NCI-H524 treated with DMSO at 0.1 percent for 48 hours (cell line): ENCODE measurements at places on chromosomes 5 and 9.
A peak's percentile ranks its signal among the peaks of the same experiment; 100 is the strongest.

- DNase-seq, result no peak
Measured at GRCh38 chr9:18002718-18003438, 424.0 kb downstream of the SH3GL2 start.

DNA sequence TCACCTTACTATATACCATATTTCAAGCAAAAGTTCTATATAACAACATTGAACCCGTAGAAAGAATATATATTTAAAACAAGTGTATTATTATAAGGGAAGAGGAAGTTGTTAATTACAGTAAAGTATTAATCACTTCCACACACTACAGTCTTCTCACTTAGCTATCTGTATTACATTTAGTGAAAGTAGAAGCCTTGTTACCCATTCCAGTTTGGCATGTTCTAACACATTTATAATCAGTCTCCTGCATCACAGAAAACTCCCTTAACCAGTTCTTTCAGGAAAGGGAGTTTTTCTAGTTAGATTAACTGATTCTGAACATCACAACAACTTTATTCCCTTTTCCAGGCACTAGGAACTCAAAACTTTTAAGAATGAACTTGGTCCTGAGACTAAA, 6.9 kb downstream of the RAB14 start:
- no peak for DNase-seq

- DNase-seq, result peak; percentile 9
Measured at GRCh38 chr5:143557061-143557818, 153.8 kb upstream of the NR3C1 start.

DNA sequence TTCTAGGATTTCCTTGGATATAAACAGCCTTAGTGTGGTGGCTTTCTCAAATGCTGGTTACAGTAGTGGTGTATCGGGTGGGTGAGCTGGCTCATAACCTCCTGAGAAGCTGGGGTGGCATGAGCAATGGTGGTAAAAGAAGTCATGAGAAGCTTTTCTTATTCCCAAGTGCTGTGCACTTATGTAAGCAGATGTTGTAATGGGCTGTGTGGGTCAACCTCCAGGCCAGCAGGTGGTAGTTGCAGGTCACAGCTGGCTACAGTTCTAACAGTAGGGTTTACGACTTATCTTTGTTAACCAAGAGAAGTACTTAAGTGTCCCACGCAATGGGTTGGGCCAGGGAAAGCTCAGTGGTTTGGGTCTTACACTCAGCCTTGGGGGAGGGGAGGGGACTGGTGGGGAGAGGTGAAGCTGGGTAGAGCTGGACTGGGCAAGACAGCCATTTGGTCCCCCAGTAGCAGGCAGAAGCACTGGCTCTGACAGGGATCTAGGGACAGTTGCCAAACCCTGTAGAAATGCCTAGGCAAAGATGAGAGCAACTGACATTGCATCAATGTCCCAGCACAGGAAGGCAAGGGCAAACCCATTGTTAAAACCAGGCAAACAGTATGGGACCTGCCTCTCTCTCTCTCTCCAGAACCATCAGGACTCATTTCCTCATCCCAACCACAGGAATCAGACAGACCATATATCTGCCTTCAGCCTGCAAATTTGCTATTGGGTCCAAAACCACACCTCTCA, 76.8 kb downstream of the RNF130 start:
- DNase-seq, result no peak

- DNase-seq, result no peak
Measured at GRCh38 chr5:141866096-141866495, 12.1 kb downstream of the PCDH1 start.

GRCh38 chr9:98047002-98047401, 9.5 kb upstream of the NANS start:
- DNase-seq, result no peak

DNA sequence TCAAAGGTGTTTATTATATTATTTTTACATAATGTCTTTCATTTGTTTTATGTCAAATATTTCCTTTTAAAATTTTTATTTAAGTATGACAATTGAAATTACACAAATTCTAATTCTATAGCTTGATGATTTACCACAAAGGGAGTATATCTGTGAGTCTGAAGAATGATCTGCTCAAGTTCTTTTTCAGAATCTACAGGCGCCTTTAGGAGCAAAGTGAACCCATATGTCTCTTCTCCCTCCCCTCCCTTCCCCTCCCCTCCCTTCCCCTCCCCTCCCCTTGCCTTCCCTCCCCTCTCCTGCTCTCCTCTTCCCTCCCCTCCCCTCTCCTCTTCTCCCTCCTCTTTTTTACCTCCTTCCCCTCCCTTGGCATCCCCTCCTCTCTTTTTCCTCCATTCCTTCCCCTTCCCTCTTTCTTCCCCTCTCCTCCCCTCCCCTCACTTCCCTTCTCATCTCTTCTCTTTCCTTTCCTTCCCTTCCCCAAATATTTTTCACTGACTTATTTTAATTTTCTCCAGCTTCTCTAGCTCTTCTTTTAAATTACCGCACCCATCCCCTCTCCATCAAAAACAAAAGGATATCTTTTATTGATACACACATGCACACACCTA, 495.3 kb upstream of the PIK3R1 start:
- no peak for DNase-seq

DNA sequence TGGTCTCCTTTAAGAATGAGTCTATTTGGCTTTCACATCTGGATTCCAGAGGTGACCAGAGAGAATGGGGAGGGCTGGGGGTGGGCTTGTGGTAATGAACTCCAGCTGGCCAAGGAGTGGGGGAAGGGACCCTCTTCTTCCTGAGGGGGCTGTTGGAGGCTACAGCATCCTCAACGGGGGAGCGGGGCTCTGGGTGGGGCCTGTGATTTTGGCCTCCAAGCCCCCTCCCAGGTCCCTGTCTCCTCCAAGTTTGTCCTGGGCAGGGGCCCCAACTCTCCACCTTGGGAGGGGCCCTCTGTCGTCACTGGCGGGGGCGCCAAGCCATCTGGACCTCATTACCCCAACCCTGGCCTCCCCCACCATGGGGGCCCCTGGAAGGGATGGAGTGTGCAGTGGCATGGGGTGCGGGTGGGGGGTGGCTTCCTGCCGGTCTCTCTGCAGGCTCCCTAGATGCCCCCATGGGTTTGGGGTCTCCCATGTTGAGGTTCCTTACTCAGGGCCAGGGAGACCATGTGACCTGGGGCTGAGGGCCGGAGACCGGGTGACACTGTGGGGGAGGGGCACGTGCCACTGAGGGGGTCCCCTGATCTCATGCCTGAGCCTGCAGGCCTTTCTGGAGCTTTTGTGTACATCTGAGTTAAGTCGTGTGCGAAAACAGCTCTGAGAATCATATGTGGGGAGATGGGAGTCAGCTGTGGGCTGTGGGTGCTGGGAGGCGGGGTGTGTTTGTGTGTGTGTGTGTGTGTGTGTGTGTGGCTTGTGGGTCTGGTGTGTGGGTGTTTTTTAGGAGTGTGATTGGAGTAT, 32.4 kb downstream of the GOLGA2 start:
- DNase-seq, result no peak

- no peak for DNase-seq
Measured at GRCh38 chr5:75510836-75511434, 494 bp downstream of the CERT1 start.

GRCh38 chr5:80917631-80918030, 42.5 kb upstream of the RASGRF2 start:
- DNase-seq, result no peak

DNA sequence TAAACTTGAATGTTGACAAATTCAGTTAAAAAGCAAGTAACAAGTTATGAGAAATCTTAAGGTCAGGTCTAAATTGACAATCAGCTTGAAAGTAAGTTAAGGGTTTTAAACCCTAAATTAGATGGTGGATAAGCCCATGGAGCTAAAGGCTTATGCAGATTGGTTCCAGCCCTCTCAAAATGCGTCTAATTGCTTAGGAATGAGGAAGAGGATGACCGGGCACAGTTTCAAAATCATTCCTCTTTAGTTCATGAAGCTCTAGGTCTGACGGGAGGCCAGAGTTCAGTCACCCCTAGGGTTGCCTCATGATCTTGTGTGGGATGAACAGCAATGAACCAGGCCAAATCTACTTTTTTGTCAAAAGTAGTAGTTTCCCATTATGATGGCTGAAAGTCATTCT, 75.4 kb downstream of the SLC38A9 start:
- DNase-seq, result no peak

- DNase-seq, result no peak
Measured at GRCh38 chr5:137375741-137376526, 123.2 kb downstream of the SPOCK1 start.
